ENCODE measurements at places on chromosomes 13 and 19.

- DNase-seq: no peak
These were observed 29.6 kb upstream of the CALM3 start for GRCh38 chr19:46571495-46571894.

DNA sequence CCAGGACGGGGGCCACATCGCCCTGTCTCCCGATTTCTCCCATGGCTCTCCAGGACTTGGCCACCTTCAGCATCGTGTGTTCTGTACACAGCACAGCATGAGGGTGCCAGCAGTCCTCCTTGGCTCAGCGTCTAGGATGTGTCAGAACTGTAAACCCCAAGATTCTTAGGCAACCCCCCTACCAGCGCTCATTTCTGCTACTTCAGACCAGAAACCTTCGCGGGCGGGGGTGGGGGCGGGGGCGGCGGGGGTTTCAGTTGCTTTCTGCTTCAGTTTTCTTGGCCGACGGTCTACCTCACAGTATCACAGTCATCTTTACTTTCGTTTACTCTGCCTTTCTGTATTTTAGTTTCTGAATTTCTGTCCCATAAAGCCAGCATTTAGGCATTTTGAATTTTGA is 82.4 kb downstream of the GGACT start:
- DNase-seq: no peak

DNA sequence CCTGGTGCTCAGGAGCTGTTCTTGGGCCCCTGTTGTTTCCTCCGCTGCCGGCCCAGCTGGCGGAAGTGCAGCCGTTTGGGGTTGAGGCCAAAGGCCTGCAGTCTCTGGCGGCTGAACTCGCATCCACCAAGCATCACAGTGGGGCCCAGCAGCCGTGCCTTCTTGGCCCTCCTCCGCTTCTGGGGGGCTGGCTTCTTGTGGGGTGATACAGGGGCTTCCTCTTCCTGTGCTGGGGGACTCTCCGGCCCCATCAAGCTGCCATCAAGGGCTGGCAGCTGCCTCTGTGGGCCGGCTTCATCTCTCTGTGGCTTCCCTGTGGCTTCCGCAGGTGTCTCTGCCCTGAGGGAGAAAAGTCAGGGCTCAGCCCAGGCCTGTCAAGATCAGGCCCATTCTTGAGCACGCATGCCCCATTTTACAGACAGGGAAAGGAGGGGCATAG is 10.3 kb downstream of the ATG4D start:
- no peak for DNase-seq

GRCh38 chr19:50319156-50319555 is 10.0 kb downstream of the KCNC3 start:
- no peak for DNase-seq

DNA sequence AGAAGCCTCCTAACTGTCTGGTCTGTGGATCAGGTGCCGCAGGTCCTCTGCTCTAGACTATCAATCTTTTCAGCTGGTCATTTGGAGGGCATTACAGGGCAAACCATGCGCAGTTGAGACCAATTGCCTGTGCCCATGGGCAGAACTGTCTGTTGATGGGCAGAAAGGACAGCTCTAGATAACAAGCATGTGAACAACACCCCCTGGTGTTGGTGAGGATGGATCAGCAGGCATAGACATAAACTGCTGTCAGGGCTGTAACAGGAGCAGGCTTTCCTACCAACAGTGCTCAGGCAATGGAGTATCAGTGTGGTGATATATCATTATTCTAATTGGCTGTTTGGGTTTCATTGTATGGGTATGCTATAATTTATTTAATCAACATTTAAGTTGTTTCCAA is 104.7 kb upstream of the KL start:
- DNase-seq: no peak

DNA sequence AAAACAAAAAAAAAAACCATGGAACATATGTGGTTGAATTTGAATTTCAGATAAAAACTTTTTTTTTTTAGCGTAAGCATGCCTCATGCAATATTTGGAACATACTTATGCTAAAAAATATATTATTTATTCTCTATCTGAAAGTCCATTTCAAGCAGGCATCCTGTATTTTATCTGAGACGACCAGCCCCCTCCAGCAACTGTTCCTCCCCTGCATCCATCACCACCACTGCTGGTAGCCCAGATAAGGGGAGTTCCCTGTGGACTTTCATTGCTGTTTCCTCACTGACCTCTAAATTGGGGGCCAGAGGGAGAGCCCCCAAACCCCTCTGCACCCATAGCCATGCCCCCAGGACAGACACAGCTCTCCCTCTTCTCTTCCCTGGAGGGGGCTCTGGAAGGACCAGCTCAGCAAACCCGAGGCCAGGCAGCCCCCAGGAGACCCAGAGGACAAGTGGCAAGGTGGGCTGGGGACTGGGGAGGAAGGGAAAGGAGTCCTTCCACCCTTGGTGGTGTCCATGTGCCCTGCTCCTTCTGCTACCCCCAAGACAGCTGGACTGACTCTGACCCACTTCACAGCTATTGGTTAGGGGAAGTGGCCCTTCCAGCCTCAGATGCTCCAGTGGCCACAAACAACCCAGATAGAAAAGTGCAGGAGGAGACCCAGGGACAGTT is 6.6 kb upstream of the SIGLEC12 start:
- DNase-seq: no peak

DNA sequence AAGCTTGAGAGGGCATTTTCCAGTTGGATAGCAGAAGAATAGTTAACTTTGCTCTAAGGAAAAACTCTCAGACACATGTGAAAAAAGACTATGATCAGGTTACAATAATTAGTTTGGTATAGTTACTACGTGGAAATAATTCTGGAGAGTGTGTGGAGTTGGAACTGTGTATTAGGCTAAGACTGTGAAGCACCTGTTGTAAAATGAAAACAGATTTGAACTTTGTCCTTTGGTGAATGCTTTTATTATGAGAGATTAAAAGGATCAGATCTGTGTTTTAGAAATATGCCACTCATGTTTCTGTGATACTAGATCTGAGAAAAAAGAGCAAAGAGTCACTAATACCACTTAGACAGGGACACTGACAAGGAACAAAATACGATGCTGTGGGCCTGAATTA is 807.5 kb upstream of the ATXN8OS start:
- no peak for DNase-seq

- no peak for DNase-seq
These were observed 614.4 kb upstream of the PCDH9 start for GRCh38 chr13:67844574-67844973.

GRCh38 chr19:42270346-42271044 is 1.4 kb downstream of the CIC start:
- no peak for DNase-seq

DNA sequence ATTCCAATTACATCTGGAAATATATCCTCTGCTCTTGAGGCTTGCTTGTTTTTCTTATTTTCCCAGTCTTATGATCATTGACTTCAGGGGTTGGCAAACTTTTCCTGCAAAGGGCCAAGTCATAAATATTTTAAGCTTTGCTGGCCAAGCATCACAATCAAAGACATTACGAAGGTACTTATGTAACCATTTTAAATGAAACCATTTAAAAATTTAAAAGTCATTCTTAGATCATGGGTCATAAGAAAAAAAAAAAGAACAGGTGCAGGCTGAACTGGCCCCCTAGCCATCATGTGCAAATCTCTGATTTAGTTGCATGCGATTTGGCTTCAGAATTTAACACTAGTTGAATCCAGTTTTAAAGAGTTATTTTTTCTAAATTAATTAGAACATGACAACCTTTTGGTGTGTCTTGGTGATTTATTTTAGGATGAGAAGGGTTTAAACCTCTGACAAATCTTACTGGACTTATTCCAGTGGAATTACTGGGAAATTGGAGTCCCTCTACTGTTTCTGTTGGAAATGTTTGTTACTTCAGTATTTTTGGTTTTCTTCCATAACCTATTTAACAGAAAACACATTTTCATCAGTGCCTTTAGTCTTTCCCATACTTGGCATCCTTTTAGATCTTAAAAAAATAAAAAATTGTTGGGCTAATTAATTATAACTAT is 148.1 kb downstream of the NHLRC3 start:
- DNase-seq: no peak

DNA sequence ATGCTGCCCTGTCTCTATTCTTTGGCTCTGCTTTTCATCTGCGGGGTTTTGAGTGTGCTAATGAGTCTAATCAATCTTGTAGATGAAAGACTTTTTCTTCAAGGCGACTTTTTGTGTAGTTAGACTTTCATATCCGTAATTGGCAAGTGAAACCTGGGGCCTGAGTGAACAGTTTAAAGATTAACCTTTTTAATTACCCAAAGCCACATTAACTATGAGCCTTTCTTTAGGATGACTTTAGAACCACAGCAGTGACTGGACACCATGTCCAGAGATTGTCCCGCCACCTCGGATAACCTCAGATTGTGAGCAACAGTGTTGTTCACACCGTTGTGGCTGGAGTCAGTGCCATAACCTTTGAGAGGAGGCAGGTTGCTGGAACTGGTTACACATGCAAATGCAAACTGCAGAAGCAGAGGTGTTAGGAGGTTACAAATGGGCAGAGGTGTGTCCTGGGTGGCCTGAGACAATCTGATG is 58.7 kb downstream of the SIAH3 start:
- no peak for DNase-seq
